ENCODE measurements at places on chromosomes 11 and 22.

GRCh38 chr22:41561788-41562187 is 978 bp downstream of the CSDC2 start:
- DNase-seq, result no peak

GRCh38 chr11:34049028-34049427 is 2.5 kb upstream of the CAPRIN1 start:
- DNase-seq, result no peak

DNA sequence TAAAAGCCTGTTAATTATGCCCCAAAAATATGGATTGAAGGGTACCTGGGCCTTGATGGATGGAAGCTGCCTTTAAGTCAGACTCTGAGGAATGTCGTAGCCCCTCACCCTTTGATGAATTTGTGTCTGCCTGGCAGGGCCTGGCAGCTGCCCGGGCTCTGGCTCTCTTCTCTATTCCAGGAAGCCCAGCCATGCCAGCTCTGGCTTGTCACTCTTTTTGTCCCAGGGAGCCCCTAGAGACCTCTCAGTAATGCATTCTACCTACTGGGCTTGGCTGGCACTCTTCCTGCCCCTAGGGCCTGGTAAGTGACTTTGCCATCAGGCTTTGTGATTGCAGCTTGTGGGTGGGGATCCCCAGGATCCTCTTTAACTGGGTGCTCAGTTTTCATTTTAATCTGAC is 103.8 kb downstream of the GRIK4 start:
- no peak for DNase-seq

- peak; percentile 41 for DNase-seq
Observed at GRCh38 chr11:76665172-76665571, 5.4 kb downstream of the LRRC32 start.

DNA sequence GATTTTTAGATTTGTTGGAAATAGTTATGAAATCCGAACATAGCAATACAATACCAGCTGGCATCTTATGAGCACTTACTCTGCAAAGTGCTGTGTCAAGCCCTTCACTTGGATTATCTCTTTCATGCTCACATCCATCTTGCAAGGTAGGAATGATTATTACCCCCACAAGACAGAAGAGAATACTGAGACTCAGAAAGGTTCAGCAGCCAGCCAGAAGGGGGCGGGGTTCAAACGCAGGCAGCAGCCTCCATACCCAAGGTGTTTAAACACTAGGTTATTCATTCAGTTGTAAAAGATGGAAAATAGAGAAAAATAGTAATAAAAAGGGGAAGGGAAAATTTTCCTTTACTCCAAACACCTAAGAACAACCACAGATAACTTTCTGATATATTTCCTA is 158.5 kb downstream of the CCDC34 start:
- no peak for DNase-seq

GRCh38 chr11:96033599-96033998 is 109.7 kb upstream of the MTMR2 start:
- DNase-seq, result no peak

DNA sequence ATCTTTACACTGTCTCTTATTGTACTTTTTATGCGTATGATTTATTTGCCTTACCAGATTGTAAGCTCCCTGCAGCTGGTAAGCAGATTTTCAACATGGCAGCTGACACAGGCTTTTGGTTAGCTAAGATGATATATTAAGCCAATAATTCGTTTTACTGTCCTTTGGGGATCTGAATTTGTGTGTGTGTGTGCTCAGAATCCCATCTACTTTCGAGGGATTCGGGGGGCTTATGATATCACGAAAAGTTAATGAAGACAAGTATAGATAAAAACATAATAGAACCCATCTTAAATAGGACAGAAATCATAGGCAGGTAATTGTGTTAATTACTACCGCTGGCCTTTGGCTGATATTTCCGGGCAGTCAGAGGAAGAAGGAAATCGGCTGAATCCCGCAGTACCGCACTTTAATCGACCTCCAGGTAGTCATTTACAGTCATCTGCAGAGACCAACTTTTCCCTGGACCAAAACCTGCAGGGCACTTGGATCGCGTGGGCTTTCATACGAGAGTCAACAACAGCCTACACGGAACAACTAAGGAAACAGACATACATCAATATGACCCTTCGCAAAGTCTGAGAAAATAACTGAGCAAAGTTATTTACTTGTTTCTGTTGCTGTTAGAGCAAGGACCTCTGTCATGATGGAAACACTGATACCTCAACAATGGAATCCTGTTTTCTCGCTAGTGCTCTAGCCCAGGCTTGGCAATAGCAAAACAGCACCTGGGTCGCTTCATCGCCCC is 802 bp downstream of the KBTBD3 start:
- no peak for DNase-seq

GRCh38 chr11:45028911-45029682 is 78.4 kb upstream of the TP53I11 start:
- no peak for DNase-seq

- DNase-seq, result no peak
Observed at GRCh38 chr11:719214-720016, 13.4 kb downstream of the EPS8L2 start.

- no peak for DNase-seq
Observed at GRCh38 chr22:38477585-38477984, 9.7 kb downstream of the KDELR3 start.

GRCh38 chr11:73283276-73284000 is 11.3 kb downstream of the P2RY6 start:
- peak; percentile 53 for DNase-seq

DNA sequence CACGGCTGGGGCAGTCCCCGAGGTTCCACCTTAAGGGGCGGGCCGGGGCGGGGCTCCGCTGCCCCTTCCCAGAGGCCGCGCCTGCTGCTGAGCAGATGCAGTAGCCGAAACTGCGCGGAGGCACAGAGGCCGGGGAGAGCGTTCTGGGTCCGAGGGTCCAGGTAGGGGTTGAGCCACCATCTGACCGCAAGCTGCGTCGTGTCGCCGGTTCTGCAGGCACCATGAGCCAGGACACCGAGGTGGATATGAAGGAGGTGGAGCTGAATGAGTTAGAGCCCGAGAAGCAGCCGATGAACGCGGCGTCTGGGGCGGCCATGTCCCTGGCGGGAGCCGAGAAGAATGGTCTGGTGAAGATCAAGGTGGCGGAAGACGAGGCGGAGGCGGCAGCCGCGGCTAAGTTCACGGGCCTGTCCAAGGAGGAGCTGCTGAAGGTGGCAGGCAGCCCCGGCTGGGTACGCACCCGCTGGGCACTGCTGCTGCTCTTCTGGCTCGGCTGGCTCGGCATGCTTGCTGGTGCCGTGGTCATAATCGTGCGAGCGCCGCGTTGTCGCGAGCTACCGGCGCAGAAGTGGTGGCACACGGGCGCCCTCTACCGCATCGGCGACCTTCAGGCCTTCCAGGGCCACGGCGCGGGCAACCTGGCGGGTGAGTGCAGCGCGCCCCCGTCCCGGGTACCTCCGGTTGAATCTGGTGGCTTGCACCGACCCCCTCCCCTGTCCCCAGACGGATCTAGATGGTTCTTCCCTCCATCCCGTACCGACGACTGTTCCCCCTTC is at the start of gene SLC3A2:
Gene SLC3A2 (plus strand): TSS at position 94 of the 776 bp plus-strand sequence. CDS start 128 bp downstream, at position 222.
- peak; percentile 97 for DNase-seq

DNA sequence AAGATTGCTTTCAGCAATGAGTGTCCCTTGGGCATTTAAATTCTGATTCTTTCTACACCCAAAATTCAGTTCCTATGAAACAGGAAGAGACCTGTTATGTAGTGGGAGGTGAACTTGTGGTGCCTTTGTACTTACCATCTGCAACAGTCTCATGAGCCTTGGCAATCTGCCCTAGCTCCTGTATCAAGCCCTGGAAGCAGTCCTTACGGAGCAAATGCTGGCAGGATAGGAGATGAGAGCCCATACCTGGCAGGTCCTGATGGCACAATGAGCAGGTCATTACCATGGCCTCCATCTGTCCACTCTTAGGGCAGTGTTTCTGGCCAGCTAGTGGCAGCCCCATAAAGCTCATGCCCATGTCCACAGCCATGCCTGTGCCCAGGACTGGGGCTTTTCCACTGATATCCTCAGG is 10.8 kb downstream of the TRIM66 start:
- no peak for DNase-seq

GRCh38 chr11:129721685-129722084 is 94.0 kb upstream of the TMEM45B start:
- peak; percentile 38 for DNase-seq

GRCh38 chr11:123100379-123101085 is 38.6 kb upstream of the HSPA8 start:
- no peak for DNase-seq

DNA sequence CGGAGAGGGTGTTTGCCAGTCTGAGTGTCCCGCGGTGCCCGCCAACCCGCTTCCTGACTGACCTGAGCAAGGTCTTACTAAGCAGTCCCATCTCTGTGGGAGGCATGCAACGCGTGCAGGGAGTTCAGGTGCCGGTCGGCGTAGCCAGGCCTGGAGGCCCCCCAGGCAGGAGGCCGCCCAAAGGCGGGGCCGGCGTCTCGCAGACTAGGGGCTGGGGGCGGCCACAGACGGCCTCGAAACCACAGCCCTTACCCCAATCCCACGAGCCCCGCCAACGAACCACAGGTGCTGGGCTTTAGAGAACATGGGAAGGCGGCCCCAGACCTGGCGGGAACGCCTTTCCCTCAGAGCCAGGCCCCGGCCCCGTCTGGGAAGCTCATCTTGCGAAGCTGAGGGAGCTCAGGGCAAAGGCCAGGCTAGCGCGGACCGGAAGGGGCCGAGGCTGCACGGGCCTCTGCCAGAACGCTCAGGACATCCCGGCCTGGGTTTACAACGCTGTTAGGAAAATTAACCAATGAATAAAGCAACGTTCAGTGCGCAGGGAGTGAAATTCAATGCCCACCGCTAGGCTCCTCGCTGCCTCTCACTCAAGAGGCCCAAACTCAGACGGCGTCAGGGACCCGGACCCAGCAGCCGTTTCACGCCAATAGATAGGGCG is 2.1 kb upstream of the MTFP1 start:
- no peak for DNase-seq

DNA sequence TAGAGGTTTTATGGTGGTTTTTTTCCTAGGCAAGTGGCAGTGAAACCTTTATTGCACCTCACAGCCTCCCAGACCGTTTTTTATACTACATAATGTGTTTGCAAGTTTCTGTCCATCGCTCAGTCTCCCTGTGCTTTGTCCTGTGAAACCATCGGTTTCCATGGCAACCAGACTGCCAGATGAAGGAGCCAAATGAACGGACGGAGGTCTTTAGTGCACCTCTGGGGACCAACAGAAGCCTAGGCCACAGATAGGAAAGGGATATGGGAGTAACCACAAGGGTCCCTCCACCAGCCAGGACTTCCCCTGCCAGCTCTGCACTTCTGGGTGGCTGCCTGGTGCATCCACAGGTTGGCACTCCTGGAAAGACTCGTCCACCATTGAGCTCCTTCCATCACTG is 165.0 kb downstream of the CHST1 start:
- no peak for DNase-seq

DNA sequence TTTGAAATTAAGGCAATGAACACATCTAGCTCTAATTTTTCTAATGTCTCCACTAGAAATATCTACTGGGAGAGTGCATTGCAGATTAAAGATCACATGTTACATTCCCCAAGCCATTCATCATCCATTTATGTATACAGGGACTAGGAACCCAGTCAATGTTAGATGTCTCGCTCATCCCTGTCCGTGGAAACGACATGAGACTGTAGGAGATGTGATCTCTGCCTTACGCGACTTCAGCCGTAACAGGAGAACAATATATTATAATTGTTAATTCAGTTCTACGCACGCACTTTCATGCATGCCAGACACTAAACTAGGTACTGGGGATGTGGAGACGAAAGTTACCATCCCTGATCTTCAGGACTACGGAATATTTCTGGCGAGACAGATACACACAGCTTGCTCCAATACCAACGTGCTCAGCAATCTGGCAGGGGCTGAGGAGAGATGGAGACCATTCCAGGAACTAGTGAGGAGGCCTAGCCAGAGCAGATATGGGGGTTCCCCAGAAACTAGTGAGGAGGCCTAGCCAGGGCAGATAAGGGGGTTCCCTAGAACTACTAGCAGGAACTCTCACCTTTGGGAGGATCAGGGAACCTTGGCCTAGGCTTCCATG is 706 bp downstream of the DCPS start:
- DNase-seq, result no peak

DNA sequence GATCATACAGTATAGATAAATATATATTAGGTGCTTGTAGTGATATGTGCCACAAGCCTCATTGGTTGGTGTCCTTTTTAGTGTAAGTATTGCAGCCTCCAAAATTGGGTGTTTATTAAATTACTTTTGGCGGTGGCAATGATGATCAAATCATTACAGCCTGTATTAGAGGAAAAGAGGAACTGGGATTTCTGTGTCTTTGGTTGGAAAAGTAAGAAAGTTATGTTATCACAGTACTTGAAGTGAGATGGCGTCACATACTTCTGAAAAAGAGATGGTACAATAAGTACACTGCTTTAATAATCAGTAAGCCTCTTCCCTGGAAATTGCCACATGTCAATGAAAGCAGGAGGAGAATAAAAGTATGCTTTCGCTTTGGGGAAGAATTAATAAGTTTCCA is 523 bp upstream of the MPZL3 start:
- DNase-seq, result no peak

GRCh38 chr11:114785820-114786219 is 107.5 kb downstream of the NXPE2 start:
- DNase-seq, result no peak

DNA sequence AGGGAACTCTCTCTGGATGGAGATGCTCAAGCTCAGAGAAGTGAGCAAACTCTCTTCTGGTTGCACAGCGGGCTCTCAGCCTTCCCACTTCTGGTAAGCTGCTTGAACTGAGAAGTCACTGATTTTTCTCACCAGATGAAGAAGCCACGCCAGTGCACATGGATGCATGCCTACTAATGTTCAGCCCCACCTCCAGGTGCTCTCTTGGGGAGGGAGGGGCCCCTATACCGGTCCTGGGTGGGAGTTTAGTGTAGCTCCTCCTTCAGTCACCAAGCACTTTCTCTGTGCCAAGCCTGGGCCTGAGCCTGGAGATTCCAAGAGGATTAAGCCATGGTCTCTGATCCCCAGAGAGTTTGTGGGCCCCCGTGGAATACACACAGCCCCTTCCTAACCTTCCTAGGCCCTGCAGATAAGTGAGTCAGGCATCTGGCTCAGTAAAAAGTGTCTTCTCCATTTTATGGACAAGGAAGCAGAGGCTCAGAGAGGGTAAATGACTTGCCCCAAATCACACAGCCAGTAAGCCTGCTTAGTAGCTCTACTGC is 142.2 kb downstream of the ST3GAL4 start:
- DNase-seq, result peak; percentile 40

GRCh38 chr11:36142439-36142838 is 146.8 kb downstream of the COMMD9 start:
- DNase-seq, result no peak

DNA sequence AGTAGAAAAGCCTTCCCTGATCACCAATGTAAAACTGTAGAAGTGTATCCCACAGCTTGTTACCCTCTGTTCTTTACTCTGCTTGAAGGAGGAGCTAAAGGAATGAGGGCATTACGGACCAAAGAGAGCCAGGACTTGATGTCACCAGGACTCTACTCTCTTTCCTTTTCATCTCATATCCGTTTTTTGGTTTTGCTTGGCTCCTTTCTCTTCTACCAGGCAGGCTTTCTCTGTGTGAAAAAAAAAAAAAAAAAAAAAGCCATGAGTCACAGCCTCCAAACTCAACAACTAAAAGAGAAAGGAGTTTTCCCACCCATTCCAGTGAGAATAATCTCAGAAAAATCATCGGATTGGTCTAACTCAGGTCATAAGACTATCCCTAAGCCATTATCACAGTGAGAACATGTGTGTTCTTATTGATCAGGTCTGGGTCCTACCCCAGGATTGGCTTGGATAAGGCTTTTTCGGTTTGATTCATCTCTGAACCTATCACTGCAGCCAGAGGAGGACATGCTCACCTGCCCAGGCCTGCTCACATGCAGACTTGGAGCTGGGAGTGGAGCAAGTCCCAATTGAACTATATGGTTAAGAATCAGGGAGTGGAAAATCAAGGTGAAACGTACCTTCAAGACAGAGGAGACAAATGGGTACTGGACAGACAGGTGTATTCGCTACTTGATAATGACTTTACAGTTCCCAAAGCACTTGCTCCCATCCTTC is 19.4 kb upstream of the LRRC55 start:
- DNase-seq, result no peak

Data from posterior vena cava (tissue), 2 donors.